MG63 (cell line): ENCODE measurements at places on chromosomes 3 and 15.
A peak's percentile ranks its signal among the peaks of the same experiment; 100 is the strongest.

GRCh38 chr3:186100398-186100797 is 8.5 kb downstream of the ETV5 start:
- DNase-seq: no peak

DNA sequence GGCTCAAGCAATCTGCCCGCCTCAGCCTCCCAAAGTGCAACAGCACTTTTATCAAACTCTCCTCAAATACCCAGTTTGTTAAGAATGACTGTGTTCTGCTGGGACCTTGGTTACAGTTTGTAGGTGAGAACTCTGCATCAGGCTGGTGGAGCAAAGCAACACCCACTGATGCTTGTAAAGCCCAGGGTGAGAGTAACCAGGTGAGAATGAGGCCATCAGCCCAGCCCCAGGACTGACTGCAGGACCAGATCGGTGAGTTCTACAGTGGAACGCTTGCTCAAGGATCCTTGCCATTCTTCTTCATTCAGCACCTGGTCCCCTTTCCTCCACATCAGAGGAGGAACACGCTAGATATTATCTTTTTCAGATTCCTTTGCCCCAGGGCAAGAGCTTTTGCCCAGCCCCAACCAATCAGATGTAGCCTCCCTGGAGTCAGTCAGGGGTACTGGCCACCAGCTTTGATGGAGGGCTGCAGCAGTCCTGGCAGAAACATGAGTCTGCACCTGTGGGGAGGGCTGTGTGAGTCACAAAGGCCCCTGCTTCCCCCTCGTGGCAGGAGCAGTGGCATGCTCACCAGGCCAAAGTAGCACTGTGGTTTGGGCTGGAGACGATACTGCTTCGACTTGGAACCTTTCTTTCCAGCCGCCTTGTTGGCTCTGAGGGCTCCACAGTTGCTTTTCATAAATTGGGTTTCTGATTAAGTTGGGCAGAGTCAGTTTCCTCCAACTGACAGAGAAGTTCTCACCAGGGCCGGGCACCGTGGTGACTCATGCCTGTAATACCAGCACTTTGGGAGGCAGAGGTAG is 3.5 kb upstream of the SHISA5 start:
- DNase-seq: peak; percentile 67

DNA sequence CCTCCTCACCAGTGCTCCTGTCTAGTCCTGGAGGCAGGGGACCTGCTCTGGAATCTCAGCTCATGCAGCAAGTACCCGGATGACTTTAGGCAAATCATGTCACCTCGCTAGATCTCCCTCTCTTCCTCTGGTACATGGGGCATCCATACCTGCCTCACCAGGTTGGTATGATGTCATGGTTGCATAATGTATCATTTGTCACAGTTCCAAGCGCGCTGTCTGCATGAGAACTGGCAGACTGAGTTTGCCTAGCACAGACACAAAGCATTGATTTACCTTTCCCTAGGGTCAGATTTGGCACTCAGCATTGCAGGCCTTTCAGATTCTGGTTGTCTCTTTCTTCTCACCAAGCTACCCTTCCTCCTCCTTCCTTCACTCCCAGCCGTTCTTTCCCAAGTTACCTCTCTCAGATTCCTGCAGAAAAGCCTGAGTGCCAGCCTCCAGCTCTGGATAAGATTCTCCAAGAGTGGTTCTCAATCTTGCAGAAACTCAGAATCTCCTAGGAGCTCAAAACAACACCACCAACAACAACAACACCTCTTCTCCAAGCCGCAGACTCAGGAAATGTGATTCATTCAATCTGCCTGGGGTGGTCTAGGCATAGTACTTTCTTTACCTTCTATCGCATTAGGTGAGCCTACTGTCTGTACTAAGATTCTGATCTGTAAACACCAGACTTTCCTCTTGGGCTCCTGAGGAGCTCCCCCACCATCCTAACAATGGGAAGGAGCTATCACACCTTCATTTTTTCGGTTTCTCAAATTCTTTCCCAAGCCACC is 29.5 kb downstream of the FAM43A start:
- no peak for DNase-seq

DNA sequence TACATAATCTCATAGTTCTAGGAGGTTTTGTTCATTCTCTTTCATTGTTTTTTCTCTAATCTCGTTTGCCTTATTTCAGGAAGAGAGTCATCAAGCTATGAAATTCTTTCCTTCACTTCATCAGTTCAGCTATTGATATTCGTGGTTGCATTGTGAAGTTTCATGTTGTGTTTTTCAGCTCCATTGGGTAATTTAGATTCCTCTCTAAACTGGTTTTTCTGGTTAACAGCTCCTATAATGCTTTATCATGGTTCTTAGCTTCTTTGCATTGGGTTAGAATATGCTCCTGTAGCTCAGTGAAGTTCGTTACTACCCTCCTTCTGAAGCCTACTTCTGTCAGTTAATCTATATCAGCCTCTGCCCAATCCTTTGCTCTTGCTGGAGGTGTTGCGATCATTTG is 69.4 kb upstream of the CD96 start:
- no peak for DNase-seq

GRCh38 chr3:74621581-74621980 is 7.1 kb upstream of the CNTN3 start:
- DNase-seq: no peak

GRCh38 chr3:99934975-99935797 is 117.5 kb downstream of the CMSS1 start:
- DNase-seq: no peak

DNA sequence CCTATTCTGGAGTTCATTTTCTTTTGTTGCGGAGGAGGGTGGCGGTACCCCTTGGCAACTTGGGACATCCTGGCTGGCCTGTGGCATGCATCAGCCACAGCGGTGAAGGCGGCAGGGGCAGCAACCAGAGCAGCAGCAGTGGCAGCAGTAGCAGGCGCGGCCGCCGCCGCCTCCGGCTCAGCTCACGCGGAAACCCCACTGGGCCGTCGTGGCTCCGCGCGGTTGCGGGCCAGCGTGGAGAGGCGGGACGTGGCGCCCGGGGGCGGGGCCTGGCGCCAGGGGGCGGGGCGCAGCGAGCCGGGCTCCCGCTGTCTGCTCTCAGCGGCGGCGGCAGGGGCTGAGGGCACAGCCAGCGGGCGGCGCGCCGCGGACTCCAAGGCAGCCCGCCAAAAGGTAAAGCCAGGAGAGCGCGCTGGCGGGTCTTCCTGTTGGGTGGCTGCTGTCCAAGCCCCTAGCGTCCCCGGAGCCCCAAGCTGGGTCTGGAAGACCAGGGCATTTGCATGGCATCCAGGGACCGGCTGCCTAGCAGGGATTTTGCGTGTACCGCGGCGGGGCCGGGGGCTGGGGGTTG is 334.4 kb upstream of the THRB start:
- DNase-seq: peak; percentile 7

- DNase-seq: peak; percentile 98
Measured at GRCh38 chr3:125115640-125116039, 59.8 kb upstream of the HEG1 start.

DNA sequence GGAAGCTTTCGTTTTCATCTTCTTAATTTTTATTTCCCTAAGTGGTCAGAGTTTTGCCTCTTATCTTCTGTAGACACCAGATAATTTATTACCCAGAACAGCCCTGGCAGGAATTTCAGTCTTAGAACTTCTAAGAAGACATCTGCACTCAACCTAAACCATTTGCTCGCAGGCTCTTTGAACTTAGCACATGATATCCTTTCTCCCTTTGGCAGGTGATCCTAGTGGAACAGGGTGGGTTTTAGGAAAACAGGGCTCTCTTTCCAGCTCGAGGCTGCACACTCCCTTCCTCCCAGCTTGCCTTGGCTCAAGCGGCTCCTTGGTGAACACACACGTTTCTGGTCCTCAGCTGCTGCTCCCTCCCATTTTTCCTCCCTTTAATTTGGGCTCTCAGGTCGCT is 116.5 kb downstream of the THSD4 start:
- DNase-seq: no peak

- DNase-seq: peak; percentile 65
Measured at GRCh38 chr3:123076496-123077418, 9.9 kb downstream of the PDIA5 start.

DNA sequence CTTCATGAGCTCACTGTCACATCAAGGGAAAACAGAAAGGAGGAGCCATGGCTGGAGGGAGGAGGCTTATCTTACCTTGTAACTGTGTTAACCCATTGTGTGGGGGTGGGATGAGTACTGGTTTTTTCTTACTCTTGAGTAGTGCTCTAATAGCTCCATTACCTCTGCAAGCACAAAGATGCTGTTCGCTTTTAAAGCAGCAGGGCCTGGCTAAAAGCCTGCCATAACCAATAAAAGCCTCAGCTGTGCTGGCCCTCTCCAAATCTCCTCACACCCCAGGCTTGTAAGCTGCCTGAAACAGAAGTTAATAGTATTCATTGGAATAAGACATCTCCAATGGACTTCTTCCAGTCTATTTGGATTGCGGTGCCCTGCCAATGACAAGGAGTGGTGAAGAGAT is 544.1 kb downstream of the TUSC7 start:
- DNase-seq: no peak

DNA sequence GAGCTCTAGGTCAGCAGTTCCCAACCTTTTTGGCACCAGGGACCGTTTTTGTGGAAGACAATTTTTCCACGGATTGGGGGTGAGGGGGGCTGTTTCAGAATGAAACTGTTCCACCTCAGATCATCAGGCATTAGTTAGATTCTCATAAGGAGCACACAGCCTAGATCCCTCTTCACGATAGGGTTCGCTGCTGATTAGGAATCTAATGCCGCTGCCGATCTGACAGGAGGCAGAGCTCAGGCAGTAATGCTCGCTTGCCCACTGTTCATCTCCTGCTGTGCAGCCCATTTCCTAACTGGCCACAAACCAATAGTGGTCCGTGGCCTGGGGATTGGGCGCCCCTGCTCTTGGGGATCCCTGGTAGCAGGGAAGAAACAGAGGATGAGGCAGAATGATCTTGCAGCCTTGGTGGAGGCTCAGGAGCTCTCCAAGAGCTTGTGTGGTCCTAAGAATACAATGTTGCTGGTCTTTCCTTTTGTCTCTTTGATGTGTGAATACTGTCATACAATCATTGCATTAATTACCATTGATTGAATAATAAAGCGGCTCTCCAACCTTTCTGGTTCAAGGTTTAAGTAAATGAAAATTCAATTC is 183.2 kb downstream of the FNDC3B start:
- no peak for DNase-seq

GRCh38 chr3:115996420-115997108 is 373.3 kb downstream of the GAP43 start:
- DNase-seq: peak; percentile 37

- no peak for DNase-seq
Measured at GRCh38 chr3:37811625-37812498, 49.8 kb upstream of the CTDSPL start.

DNA sequence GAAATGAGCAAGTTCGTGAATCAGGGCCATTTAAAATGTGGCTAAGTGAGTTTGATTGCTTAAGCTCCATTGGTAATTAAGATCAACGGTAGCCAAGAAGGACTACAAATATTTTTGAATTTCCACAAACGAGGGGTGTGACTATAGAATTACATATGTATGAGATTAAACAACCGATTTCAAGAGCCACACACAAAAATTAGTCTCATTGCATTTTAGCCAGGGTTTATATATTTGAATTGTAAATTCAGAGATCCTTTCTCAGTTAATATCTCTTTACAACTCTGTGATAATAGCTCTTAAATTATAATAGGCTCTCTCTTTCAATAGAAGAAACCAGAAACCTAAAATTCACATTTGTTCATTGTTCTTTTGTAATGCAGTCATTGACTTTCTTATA is 325.6 kb upstream of the ICE2 start:
- no peak for DNase-seq

- DNase-seq: peak; percentile 44
Measured at GRCh38 chr15:80991421-80991820, 1.8 kb upstream of the MESD start.

GRCh38 chr15:92159906-92160841 is 233.5 kb upstream of the ST8SIA2 start:
- no peak for DNase-seq

GRCh38 chr3:4837374-4837930 is 141.8 kb upstream of the BHLHE40 start:
- DNase-seq: no peak

GRCh38 chr3:158050461-158050860 is 55.8 kb downstream of the SHOX2 start:
- DNase-seq: no peak

GRCh38 chr15:34203936-34204335 is 6.0 kb downstream of the KATNBL1 start:
- DNase-seq: no peak

DNA sequence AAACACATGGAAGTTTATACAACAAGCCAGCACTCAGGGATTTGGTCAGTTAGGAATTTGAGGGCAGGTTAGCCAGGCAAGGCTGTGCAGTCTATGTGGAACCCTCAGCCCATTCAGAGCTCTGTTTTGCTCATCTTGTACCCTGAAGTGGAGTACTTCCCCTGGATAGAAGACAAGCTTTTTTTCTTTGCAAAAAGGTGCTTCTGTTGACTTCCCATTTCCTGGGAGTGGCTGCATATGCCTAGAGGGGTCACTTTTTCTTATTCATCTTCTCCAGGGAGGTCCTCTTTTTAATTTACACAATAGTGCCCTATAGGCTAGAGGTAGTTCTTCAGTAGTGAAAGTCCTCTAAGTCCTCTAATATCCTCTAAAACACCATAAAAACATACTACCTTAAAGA is 225.0 kb upstream of the P2RY1 start:
- DNase-seq: no peak

DNA sequence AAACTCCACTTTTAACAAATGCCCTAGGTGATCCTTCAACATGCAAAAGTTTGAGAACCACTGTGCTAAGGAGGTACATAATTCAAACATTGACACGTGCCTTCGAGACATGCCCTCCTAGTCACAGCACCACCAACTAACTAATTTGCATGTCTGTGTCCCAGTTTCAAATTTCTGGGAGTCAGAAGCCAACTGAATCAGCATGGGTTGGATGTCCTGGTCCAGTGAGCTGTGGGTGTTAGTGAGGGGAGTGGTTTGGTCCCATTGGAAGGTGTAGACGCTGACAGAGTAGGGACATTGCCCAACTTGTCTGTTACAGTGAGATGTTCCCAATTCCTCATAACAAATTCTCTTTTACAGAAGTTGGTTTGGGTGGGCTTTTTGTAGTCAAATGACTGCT is 67.3 kb upstream of the ADPGK start:
- no peak for DNase-seq

DNA sequence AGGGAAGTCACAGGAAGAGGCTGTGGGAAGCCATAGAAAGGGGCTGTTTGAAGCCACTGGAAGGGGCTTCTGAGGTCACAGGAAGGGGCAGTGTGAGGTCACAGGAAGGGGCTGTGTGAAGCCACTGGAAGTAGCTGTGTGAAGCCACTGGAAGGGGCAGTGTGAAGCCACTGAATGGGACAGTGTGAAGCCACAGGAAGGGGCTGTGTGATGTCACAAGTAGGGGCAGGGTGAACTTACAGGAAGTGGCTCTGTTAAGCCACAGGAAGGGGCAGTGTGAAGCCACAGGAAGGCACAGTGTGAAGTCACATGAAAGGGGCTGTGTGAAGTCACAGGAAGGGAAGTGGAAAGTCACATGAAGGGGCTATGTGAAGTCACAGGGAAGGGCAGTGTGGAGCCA is 33.1 kb downstream of the GASK1A start:
- no peak for DNase-seq
